ENCODE measurements at places on chromosomes 2 and 18. TPM values are rescaled to one million over a fixed set of nuclear protein-coding genes. Genes with fewer than 3 reads are reported as not detected.

- peak overlapping the region; percentile 29 for H3K4me3 ChIP-seq
- H3K27ac ChIP-seq = peak overlapping the region; percentile 32
- peak; percentile 85 for DNase-seq
- H3K27me3 ChIP-seq = no peaks in the 10 kb centered on the region
- peaks cover 12% of the 10 kb centered on the region for H3K4me1 ChIP-seq
Measured at GRCh38 chr2:44087036-44087713, 81.5 kb upstream of the PPM1B start.

DNA sequence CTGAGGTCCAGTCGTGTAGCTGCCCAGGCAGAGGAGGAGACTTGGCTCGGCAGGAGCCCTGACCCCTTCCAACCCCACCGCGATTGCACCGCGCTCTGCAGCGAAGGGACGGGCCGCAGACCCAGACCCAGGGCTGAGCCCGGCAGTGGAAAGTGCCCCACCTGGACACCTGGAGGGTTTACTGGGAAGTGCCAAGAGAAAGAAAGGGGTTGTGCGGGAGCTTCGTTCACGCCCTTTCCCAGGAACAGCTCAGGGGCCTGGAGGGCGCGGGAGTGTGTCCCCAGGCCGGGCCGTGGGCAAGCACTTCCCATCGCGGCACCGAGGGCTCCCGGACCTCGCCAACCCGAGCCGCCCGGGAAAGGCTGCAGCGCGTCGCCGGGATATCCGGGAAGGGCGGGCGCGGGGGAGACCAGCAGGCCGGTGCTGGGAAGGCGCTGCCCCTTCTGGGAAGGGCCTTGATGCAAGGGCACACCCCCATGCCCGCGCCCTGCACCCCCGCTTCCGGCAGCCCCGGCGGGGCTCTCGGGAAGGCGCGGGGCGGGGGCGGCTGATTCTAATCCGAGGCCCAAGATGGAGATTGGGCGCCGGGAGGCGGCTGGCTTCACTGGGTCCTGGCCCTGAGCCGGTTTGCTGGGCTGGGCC lies 36.1 kb upstream of the MRPL33 start:
- DNase-seq = no peak
- no peak overlapping the region for H3K27ac ChIP-seq
- H3K4me1 ChIP-seq = peaks cover 7% of the 10 kb centered on the region

GRCh38 chr2:57876313-57876712 lies 170.3 kb upstream of the VRK2 start:
- no peaks in the 10 kb centered on the region for H3K36me3 ChIP-seq
- no peaks in the 10 kb centered on the region for H3K4me1 ChIP-seq
- H3K27me3 ChIP-seq = no peaks in the 10 kb centered on the region
- H3K4me3 ChIP-seq = no peak overlapping the region

The DDX1 gene
- total RNA-seq = 140 TPM

The SPC25 gene
- 64.8 TPM for total RNA-seq

The UGT1A3 gene
- not detected for total RNA-seq

The CD8A gene
- total RNA-seq = not detected

The ZNF519 gene
- 10.5 TPM for total RNA-seq
